Esophagus squamous epithelium (tissue), 5 donors: ENCODE measurements at places on chromosomes 4 and X.
A peak's percentile ranks its signal among the peaks of the same experiment; 100 is the strongest.

DNA sequence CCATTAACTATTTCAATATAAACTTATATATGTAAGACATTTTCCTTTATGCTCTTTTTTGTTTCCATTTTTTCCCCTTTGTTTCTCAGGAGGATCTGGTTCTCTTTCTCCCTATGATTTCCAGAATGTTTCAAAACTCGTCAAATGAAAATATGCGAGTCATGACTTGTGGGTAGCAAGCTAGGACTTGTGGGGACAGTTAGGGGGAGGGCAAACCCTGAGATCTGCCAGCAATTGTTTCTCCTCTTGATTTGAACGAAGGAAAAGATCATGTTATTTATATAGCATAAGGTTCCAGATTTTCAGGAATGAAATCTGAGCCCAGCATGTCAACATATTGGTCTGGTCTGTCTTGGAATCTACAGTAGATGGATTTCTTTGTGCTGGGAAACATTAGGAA, 28.9 kb upstream of the GPC4 start:
- H3K4me3 ChIP-seq: no peak overlapping the region
- H3K27ac ChIP-seq: no peak overlapping the region
- DNase-seq: no peak
- H3K4me1 ChIP-seq: peaks cover 6% of the 10 kb centered on the region
- no peaks in the 10 kb centered on the region for H3K36me3 ChIP-seq

- no peak for DNase-seq
- H3K27me3 ChIP-seq: no peaks in the 10 kb centered on the region
- H3K4me1 ChIP-seq: no peaks in the 10 kb centered on the region
- H3K36me3 ChIP-seq: no peaks in the 10 kb centered on the region
These were observed 25.3 kb downstream of the FAM47E start for GRCh38 chr4:76276813-76277212.

DNA sequence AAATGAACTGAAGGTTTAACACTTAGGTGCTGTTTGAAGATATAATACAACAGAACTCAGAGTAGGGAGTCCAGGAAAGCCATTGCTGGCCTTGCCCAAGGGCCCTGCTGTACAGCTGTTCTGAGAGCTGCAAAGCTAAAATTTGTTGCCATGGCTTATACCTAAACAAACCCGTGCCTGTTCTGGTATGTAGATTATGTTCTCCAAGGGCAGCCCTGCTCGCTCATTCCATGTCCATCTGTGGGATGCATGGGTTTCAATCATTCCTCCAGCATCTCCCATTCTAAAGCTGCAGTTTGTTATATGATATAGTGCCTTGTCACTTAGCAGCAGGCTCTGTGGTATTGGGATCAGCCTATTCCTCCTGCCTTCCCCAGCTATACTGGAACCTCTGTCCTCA, 80.8 kb upstream of the BMPR1B start:
- H3K27me3 ChIP-seq: no peaks in the 10 kb centered on the region
- no peaks in the 10 kb centered on the region for H3K4me1 ChIP-seq
- H3K36me3 ChIP-seq: no peaks in the 10 kb centered on the region
- DNase-seq: no peak
- no peak overlapping the region for H3K27ac ChIP-seq

- peaks cover 12% of the 10 kb centered on the region for H3K4me1 ChIP-seq
- H3K27me3 ChIP-seq: no peaks in the 10 kb centered on the region
- no peak overlapping the region for H3K27ac ChIP-seq
- DNase-seq: no peak
- H3K4me3 ChIP-seq: no peak overlapping the region
These were observed 382.4 kb upstream of the GALNT7 start for GRCh38 chr4:172786039-172786792.

- no peak for DNase-seq
- peak overlapping the region; percentile 4 for H3K4me3 ChIP-seq
- H3K27ac ChIP-seq: peak overlapping the region; percentile 95
These were observed 51.2 kb upstream of the TADA2B start for GRCh38 chr4:6991771-6992557.

GRCh38 chr4:163550869-163551267, 56.4 kb downstream of the TMA16 start:
- H3K36me3 ChIP-seq: no peaks in the 10 kb centered on the region
- no peak overlapping the region for H3K27ac ChIP-seq
- H3K4me1 ChIP-seq: peaks cover 15% of the 10 kb centered on the region
- no peak overlapping the region for H3K4me3 ChIP-seq
- no peaks in the 10 kb centered on the region for H3K27me3 ChIP-seq

DNA sequence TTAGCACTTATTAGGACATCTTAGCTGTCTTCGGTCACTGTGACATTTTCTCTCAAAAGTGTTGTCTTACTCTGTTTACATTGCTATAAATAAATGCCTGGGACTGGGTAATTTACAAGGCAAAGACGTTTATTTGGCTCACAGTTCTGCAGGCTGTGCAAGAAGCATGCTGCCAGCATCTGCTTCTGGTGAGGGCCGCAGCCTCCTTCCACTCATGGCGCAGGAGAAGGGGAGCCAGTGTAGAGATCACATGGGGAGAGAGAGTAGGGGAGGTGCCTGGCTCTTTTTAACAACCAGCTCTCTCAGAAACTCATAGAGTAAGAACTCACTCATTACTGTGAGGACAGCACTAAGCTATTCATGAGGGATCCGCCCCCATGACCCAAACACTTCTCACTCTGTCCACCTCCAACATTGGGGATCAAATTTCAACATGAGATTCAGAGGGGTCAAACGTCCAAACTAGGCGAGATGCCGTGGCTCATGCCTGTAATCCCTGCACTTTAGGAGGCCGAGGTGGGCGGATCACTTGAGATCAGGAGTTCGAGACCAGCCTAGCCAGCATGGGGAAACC, 43.5 kb upstream of the HERC6 start:
- H3K4me3 ChIP-seq: no peak overlapping the region
- H3K27me3 ChIP-seq: no peaks in the 10 kb centered on the region
- DNase-seq: no peak
- peaks cover 14% of the 10 kb centered on the region for H3K4me1 ChIP-seq
- no peaks in the 10 kb centered on the region for H3K36me3 ChIP-seq

DNA sequence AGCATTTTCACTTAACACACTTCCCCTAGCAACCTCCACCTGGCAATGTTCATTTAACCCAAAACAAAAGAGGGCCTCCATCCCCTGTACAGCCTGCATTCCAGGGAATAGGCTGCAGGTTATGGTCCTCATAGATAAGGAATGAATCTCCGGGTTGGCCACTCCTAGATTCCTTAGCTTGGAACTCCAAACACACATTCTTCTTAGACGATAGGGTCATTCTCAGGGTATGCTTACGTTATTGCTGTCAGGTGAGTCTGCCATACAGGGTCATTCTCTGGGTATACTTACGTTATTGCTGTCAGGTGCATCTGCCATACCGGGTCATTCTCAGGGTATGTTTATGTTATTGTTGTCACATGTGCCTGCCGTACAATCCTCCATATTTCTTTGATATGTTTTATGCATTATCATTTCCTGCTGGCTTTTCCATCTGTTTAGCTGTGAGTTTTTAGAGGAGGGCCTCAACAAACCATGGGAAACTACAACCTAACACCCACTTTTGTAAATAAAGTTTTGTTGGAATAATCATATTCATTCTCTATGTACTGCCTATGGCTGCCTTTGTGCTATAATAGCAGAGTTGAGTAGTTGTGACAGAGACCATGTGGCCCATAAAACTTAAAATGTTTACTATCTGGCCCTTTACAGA, 8.2 kb upstream of the AFF1 start:
- H3K27me3 ChIP-seq: no peaks in the 10 kb centered on the region
- peak overlapping the region; percentile 69 for H3K27ac ChIP-seq
- H3K4me3 ChIP-seq: no peak overlapping the region
- no peak for DNase-seq
